ENCODE measurements at places on chromosomes 2 and 18.

GRCh38 chr18:63681449-63682340, 20.0 kb upstream of the SERPINB3 start:
- no peak for DNase-seq

- DNase-seq = no peak
Measured at GRCh38 chr2:217394510-217395351, 534.9 kb upstream of the TNP1 start.

DNA sequence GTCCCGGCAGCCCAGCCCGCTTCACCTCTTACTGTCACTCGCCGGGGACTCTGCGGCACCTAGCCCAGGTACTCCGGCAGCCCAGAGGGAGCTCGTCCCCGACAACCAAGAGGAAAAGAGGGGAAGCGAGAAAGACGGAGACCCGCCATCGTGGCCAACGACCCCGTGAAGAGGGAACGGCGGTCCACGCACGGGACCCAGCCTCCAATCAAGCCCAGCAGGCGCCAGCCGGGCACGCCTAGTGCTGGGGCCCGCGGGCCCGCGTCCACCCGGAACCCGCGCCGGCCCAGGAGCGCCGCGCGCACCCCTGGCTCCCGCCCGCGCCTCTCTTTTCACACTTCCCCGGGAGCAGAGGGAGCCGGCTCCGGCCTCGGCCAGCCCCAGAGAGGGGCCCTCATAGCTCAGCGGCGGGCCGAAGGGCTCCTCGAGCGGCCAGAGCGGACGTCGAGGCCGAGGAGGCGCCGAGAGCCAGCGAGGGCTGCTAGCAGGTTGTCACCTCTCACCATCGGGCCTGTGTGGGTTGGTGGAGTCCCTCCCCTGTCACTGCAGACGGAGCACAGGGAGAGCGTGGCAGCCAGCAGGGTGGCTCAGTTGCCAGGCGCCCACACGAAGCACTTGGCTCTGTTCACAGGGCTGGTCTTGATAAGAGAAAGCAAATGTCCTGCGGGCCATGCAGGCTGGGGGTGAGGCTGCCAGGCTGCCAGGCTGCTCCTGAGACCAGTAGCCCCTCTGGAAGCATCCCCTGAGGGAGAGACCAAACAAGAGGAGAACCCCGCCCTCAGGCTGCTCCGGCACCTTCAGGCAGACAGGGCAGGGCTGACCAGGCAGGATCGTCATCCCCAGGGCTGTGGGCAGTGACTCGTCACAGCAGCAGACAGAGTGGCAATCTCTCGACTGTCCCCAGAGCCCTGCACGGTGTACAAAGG, 36.9 kb upstream of the KLF11 start:
- DNase-seq = no peak

- DNase-seq = no peak
Measured at GRCh38 chr2:127864877-127865276, 6.9 kb upstream of the POLR2D start.

DNA sequence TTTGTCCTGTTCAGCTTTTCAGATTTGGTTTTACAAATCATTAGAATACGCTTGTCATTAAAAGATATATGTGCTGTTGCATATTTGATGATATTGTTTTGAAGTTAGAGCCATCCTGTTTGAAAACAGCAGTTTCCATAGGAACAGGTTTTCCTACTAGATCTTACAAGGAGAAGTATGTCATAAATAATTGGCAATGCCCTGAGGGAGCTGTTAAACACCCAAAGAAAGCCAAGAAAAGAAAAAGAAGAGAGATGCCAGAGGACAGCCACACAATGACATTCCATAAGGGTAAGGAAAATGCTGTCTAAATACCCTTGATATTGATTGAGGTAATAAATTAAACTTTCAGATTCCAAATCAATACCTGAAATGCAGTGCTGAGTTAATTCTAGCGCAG, 392.2 kb upstream of the CRIM1 start:
- no peak for DNase-seq

- DNase-seq = no peak
Measured at GRCh38 chr2:54524226-54524991, 68.3 kb downstream of the SPTBN1 start.

DNA sequence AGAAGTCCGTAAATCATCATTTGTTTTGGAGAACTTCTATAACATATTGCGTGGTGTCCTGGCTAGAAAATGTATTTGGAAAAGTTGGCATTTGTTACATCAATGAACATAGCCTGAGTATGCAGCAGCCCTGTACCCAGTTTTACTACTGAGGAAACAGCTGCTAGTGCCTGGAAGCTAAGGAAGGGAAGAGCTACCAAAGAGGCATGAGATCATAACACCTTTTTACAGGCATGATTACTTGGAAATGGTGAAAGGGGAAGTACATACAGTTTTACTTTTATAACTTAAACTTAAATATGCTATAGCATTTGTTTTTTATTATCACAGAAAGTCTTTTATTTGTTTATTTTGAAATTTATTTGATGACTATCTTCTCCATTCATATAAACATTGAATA, 128.4 kb upstream of the MC4R start:
- DNase-seq = no peak

- DNase-seq = no peak
Measured at GRCh38 chr2:77034445-77034844, 487.7 kb downstream of the LRRTM4 start.

DNA sequence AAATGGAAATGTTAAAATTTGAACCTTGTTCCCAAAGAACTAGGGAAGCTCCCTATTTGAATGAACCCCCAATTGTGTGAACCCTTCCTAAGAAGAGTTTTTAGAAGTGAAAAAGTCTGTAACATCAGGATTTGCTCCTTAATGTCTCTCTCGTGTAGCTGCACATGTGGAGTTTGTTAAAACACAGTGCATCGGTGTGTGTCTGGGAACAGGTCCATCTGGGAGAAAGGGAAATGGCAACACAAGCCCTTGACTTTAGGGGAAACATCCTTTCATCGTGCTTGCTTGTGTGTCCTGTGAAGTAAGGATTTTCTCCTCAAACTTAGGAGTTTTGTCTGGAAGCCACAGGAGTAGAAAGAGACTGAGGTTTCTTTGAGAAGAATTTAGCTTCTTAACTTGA, 203.9 kb downstream of the PRKCE start:
- no peak for DNase-seq

GRCh38 chr2:79638410-79638809, 125.6 kb downstream of the CTNNA2 start:
- DNase-seq = no peak

- no peak for DNase-seq
Measured at GRCh38 chr2:675460-675859, 1.7 kb downstream of the TMEM18 start.

DNA sequence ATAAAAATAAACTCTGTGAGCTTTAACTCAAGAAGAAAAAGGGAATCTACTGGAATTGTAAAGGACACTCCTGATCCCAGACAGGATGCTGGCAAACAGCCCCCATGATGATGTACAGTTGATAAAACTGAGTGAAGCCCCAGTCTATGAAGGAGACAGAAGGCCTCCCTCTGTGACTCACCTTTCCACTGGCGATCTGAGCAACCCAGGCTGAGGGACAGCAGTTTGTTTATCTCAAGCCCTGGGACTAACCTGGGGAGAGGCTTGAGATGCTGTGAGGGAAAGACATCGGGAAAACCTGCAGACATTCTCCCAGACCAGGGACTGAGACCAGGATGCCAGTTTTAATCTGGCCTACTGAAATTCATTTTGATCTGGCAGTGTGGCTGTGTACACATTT, 104.5 kb upstream of the CDH2 start:
- DNase-seq = no peak

DNA sequence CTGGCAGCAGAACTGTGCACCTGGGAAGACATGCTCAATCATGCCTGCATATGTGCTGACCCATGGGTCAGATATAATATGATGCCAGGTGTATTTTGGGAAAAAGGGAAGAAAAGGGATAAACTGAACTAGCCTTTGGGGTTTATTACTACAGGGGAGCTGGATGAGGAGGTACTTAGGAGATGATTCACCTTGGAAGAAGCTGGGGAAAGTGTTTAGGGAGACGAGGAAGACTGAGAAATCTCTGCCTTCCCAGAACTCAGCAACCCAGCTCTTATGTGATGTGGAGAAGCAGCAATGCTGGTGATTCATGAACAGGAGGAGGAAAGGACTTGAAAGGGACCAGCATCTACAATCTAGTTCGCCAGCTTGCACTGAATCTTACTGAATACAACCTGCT, 110.2 kb downstream of the BARD1 start:
- DNase-seq = no peak

GRCh38 chr2:15753233-15753798, 161.6 kb downstream of the DDX1 start:
- DNase-seq = no peak

DNA sequence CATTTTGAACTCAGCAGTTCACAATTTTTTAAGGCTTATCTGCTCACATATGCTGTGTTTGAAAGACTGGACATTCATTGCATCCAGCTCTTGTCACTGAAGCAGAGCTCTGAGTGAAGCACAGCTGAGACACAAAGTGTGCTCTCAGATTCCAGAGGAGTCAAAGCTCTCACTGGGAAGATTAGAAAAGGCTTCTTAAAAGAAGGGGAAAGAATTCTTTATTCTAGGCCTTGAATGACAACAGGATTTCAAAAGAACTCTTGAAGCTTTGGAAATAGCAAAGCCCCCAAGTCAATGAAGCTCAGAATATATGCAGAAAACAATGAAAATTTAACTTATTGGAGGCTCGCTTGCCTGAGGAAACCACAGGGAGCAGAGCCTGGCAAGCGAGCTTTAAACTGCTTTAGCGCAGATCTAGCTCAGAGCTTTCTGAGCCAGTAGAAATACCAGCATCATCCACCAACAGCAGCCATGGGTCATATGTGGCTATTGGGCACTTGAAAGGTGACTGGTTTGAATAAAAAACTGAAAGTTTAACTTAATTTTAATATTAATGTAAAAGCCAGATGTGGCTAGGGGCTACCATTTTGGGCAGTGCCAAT, 369.7 kb downstream of the OSR1 start:
- no peak for DNase-seq

- DNase-seq = no peak
Measured at GRCh38 chr18:13362607-13363006, 144.0 kb downstream of the LDLRAD4 start.

GRCh38 chr2:151260573-151261230, 961 bp downstream of the RBM43 start:
- DNase-seq = no peak

GRCh38 chr2:217335341-217335966, 475.6 kb upstream of the TNP1 start:
- DNase-seq = no peak

- DNase-seq = no peak
Measured at GRCh38 chr2:100628506-100628905, 65.7 kb downstream of the PDCL3 start.

DNA sequence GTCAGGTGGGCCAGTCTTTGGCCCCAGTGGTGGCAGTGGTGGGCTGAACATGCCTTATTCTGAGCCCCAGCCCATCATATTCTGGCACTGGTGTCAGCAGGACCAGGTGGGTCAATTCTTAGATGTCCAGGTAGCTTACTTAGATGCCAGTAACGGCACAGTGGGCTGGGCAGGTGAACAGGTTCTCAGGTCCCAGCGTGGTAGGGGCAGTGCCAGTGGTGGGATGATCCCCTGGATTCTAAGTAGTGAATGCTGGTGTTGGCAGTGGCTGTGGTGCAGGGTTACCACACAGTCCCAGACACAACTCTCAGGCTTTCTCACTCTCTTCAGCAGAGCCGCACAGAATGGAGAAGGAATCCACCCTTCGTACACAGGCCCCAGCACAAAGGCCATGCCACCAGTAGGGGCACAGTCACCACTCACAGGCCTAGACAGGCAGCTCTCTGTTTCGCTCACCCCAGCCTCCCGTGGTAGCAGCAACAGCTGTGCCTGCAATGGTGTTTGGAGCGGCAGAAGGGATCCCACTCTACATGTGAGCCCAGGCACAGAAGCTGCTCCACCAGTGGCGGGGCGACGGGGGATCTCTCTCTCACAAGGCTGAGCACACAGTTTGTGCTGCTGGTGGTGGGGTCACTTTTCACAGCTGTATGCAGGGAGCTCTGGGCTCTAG, 97.3 kb downstream of the ANKRD12 start:
- DNase-seq = no peak

GRCh38 chr2:69149631-69150215, 136.7 kb downstream of the ANTXR1 start:
- DNase-seq = no peak

DNA sequence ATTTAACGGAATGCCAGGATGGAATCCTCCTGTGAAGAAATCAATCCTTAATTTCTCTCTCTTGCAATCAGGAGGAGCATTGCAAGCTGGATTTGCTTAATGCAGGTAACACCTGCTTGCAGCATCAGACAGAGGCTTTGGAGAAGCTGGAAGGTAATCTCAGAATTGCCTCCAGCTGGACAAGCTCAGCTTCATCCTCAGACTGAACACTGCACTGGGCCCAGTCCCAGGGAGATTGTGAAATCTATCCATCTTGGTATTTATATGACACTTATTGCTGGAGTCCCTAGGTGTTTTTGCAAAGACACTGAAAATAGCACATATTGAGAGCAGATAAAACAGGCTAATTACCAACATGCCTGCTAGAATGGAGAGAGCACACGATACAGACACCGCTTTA, 179.4 kb upstream of the SESTD1 start:
- DNase-seq = peak; percentile 51

GRCh38 chr2:26495705-26496297, 17.9 kb upstream of the OTOF start:
- DNase-seq = no peak

DNA sequence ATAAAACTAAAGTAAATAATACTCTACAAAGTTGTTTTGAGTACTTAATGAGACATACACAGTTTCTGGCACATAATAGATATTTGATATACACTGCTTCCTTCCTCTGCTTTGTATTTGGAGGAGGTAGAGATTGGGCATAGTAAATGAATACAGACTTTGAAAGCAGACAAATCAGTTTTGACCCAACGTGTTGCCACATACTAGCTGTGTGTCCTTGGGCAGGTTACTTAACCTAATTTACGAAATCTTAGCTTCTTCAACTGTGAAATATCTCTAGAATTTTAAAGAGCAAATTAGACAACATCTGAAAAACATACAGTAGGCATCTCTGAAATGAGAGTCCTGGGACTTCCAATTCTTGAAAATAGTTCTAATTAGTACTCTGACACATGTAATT, 425.4 kb downstream of the TGIF1 start:
- no peak for DNase-seq

DNA sequence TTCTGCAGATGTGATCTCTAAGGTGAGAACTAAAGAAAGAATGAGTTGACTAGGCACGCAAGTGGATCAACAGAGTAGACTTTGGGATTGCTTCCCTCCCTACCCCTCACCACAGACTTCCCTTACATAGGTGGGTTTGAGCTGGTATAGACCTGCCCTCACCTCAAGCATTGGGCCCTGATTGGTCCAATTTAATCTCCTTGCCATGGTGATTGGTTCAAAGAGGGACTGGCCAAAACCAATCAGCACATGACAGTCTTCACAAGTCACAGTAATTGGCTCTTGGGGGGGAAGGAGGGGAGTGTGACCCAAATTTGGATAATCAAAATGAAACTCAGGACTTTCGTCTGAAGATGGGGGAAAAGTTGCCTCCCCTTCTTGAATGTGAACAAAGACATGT, 36.6 kb upstream of the LNPK start:
- no peak for DNase-seq

- no peak for DNase-seq
Measured at GRCh38 chr2:233098618-233099017, 38.5 kb downstream of the INPP5D start.

All from tibial nerve (tissue), 4 donors.